Foreskin keratinocyte (primary cell): ENCODE measurements at places on chromosomes 1 and 21.

DNA sequence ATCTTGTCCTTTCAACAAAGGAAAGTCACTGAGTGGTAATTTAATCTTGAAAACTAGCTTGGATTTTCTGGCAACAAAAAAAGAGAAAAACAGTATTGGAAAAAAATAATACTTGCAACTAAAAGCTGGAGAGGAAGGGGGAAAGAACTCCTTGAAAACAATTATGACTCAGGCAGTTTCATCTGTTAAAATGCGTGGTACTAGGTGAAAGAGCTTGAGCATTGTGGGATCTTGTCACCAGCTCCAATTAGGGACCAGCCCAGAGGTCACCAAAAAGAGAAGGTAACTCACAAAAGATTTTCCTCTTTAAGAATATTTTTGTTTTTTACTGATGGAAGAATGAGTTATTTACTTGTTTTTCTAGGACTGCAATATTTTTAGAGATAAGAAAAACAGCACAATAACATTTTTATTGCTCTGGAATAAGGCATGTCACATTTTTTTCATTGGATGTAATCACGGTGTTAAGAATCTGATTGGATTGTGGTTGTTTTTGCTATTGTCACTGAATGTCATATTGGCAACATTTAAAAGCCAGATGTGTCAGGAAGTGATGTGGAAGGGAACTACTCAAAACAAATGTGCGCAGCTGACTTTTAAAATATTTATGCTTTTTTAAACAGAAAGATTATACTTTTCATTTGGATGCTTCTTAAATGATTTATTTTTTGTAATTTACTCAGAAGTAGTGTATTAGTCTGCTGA lies 78.5 kb upstream of the ADAMTS5 start:
- DNase-seq = no peak

- DNase-seq = no peak
These were observed 27.5 kb upstream of the PLPPR4 start for GRCh38 chr1:99236756-99237155.

- no peak for DNase-seq
These were observed 39.4 kb upstream of the GADD45A start for GRCh38 chr1:67645495-67646144.

DNA sequence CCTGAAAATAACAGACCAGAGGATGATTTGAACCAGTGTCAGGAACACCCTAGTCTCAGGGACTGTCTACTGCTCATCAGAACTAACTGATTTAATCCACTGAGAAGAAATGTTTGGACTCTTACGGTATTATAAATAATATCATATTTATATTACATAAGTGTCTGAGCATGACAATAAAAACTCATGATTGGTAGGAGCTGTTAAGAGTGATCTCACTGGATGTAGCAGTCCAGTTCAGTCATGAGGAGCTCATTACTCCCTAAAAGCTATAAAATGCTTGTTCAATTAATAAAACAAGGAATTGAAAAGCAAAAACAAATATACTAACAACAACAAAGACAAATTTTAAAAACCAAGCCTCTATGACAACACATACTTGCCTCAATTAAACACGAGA lies 68.8 kb upstream of the BCL9 start:
- no peak for DNase-seq

GRCh38 chr1:220498188-220498587 lies 29.7 kb upstream of the MARK1 start:
- peak; percentile 84 for DNase-seq

GRCh38 chr1:203036135-203036534 lies 9.8 kb downstream of the PPFIA4 start:
- no peak for DNase-seq

- no peak for DNase-seq
These were observed 50.0 kb upstream of the SYT6 start for GRCh38 chr1:114203595-114204128.

DNA sequence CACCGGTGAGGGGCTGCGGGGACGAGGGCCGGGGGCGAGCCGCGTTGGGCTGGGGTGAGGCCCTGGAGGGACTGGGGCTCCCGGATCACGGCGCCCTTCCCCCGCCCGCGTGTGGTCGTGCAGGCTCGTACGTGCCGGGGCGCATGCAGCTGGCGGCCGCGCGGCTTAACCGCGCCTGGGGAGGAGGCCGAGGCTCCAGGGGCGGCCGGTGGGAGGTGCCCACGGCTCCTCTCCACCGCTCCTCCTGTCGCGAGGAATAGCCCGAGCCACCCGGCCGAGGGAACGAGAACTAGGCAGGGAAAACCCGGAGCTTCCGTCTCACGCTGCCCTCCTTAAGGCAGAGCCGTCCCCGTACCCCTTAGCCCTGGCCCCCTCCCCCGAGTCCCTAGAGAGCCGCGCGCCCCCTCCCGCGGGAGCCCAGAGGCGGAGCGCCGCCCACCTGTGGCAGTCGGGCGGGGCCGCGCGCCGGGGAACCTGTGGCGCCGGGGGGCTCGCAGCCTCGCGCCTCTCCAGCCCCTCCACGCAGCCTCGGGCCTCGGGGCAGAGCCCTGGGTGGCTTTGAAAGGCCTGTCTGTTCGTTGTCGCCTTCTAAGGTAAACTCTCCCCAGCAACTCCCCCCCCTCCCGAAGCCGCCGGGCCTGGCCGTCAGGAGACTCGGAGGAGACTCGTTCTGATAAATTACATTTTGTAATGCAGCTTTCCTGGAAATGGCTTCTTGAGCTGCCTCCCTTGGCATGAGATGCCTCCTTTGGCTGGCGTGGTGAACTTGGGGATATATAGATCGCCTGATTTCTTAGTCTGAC lies 746 bp downstream of the AK4 start:
- DNase-seq = no peak
